ENCODE measurements at places on chromosomes 2 and 18. TPM values are rescaled to one million over a fixed set of nuclear protein-coding genes. Genes with fewer than 3 reads are reported as not detected.

GRCh38 chr18:4394700-4395099 is 60.4 kb downstream of the DLGAP1 start:
- DNase-seq: no peak

DNA sequence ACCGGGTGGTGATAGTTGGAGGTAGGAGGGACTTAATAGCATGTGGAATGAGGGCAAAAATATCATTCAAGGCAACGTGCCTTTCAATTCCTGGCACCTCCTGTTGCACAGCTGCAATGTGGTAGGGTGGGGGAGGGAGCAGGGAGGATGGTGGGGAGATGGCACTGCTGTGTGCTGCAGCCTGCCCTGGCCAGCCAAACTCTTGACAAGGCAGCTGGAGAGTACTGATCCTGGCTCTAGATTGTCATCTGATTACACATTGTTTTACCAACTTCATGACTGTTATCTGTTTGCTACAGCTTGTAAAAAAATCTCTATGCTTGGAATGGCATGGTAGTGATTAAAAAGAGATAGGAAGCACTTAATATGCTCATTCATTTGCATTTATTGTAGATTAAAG is 47.7 kb downstream of the PLCL1 start:
- no peak for DNase-seq

GRCh38 chr2:169344736-169345485 is 17.4 kb downstream of the LRP2 start:
- DNase-seq: no peak

DNA sequence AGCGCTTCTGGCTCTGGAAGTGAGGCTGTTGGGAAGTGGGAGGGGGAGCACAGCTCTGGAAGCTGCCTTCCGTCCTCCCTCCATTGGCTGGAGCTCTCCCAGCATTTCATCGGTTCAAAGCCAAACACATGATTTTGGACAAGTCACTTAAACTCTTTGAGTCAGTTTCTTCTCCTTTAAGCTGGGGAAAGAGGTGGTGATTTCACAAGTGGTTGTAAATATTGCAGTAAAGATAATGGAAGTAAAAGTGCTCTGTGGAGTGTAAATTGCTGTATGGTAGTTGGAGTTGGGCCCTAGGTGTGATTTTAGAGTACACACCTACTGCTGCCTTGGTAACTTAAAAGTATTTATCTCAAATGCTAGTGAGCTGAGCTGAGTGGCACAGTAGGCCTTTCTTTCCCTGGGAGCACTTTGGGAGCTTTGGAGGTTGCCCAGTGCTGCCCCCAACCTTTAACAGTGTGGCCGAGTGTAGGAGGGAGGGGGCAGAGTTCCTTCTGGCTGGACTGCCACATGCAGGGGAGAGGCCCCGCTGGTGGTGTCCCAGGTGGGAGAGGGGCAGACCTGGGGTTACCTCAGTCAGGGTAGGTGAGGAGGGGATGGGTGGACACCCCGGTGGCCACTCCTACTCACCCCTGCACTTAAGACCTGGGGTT is 54.7 kb downstream of the ASAP2 start:
- peak; percentile 56 for DNase-seq

- DNase-seq: no peak
Observed at GRCh38 chr2:29782549-29783458, 138.6 kb downstream of the ALK start.

DNA sequence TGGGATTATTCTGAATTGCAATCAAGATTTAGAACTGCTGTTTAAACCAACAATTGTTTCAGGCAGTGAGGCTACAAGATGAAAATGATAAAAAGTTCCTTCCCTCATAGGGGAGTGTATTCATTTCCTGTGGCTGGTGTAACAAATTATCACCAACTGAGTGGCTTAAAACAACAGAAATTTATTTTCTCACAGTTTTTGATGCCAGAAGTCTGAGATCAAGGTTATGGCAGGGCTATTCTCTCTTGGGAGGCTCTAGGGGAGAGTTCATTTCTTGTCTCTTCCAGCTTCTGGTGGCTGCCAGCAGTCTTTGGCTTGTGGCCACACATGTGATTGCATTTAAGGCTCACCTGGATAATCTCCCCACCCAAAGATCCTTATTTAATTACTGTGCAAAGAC is 290.5 kb upstream of the ZSWIM2 start:
- DNase-seq: no peak

- no peak for DNase-seq
Observed at GRCh38 chr2:177796011-177796410, 276.6 kb downstream of the PDE11A start.

DNA sequence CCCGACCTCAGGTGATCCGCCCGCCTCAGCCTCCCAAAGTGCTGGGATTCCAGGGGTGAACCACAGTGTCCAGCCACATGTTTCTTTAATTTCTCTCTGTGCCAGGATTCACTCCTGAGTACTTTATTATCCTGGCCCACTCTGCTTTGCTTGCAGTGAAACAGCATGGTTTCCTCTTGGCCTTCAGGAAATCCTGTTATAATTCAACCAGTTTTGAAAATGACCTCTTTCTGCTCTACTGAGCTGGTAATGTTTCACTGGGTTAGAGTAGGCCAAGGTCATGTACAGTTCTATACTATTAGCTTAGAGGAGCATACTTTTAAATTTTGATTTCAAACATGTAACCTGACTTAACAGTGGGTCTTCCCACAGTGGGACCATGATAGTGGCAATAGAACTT is 90.6 kb upstream of the PELI1 start:
- DNase-seq: no peak

Gene GPR75
- total RNA-seq: 2.8 TPM

Gene CFC1
- 9.1 TPM for total RNA-seq

DNA sequence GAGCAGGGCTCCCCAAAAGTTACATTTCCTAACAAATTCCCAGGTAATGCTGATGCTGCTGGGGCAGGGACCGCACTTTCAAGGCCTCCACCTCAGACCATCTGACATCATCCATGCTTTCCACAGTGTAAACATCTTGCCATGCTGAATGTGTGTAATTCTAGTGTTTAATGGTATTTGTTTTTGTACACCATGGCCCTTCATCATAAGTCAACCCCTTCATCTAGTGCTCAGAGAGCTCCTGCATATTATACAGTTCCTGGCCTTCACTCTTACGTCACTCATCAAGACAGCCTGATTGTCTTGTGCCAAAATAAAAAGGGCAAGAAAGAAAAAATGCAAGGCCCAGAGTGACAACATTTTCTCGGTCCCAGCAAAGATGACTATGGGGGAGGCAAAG is 77.5 kb upstream of the ZFP36L2 start:
- no peak for DNase-seq

GRCh38 chr2:19838616-19839015 is 63.2 kb downstream of the TTC32 start:
- DNase-seq: no peak

Gene ZSWIM2
- not detected for total RNA-seq

Gene TDRD15
- total RNA-seq: not detected

DNA sequence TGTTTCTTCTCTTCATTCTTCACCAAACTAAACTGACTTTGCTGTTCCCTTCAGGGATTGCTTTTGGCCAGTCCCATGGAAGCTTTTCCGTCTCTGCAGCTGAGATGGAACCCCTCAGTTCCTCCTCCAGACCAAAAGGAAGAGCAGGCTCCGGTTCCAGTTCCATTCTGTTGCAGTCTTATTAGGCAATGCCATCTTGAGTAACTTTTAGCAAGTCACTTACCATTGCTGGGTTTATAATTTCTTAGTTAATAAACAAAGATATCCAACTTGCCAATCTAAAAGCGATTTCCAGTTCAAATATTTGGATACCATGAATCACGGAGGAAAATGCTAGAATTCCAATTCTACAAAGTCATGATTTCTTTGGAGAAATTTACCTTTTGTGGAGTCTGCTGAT is 214.3 kb upstream of the LYPD1 start:
- DNase-seq: no peak

GRCh38 chr2:24929230-24929629 is 9.2 kb upstream of the ADCY3 start:
- DNase-seq: no peak

Gene NTSR2
- total RNA-seq: not detected

DNA sequence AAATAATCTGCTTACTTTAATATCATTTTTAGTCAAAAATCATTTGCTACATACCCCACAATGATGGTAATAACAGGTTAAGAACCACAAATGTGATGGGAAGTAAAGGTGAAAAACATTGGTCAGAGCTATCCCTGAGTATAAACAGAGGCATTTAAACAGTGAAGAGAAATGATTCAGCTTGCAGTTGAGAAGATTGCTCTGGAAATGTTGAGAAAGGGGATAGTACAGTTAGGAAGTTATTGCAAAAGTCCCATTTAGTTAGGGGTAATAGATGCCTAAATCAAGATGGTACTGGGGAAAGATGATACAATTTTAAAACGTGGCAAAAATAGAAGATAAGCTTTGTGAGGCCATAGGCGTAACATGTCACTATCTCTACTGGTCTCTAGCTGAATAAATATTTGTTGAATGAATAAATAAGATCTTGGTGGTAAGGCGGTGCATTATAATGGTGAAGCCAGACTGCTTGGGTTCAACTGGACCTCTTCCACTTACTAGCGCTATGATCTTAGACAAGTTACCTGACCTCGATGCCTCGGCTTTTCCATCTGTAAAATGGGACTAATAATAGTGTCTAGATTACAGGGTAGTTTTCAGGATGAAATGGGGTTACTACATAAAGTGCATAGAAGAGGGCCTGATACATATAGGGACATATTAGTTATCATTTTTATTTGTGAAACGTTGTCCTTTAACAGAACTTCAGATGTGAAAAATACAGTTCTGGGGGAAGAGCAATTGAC is 2.0 kb upstream of the BZW1 start:
- no peak for DNase-seq

DNA sequence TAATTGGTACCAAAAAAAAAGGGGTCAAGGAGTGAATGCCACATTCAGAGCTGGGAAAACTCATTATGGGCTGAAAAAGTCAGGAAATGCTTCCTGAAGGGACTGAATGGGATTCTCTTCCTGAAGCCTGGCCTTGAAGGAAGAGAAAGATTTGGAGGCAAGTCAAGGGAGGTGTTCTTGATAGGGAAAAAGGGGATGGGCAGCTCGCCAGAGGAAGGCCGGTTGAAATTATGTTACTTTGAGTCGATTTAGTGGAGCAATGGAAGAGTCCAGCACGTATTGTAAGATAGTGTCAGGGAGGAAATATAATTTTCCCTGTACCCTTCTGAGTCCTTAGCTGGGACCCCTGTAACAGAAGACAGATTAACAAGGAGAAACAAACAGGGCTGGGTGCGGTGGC is 115.3 kb upstream of the STPG4 start:
- DNase-seq: no peak

DNA sequence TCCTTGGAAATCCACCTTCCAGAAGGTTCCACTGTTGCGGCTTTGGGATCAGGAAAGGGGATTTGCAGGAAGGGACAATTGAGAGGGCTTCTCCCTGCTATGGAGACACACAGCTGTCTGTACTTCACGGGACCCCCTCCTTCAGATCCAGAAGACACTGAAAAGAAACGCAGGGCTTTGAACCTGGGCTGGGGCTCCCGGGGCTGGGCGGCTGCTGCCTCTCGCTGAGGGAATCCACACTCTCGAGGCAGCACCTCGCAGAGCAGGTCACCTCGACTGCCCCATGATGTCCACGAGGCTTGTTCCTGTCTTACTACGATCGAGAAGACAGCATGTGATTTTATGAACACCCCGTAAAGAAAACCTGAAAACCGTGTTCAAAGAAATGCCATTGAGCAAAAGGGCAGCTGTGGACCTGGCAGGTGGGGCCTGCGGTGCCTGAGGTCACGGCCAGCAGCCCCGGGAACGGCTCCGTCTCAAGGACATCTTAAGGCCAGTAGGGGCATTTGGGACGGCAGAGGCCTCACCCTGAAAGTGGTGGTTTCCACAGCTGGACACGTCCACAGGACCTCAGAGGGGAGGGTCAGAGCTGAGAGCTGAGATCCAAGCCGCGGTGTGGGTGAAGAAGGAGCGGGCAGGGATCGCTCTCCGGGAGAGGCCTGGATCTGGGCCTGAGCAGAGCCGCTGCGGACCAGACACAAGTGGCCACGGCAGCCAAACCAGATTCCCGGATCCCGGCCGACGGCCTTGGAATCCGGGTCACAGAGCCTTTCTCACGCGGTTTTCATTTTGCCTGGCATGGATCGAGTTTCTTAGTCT is 165.7 kb downstream of the RTP5 start:
- no peak for DNase-seq

Gene CCBE1
- total RNA-seq: 35.1 TPM

DNA sequence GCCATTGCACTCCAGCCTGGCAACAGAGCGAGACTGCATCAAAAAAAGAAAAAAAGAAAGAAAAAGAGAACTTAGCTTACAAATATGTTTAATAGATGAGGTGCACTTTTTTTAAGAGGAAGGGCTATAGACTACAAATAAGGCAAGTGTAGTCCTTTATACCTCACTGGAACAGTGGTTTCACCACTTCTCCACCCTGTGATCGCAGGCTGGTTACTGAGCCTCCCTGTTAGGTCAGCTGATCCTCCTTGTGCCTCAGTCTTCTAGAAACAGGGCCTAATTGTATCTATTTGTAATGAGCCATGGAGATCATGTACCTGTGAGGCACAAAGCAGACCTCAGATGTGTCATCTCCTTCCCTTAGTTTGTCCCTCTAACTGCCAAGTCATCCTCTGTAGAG is 4.5 kb downstream of the CXCR2 start:
- DNase-seq: no peak

GRCh38 chr2:85557130-85557529 is 4.2 kb downstream of the GGCX start:
- DNase-seq: no peak

- DNase-seq: no peak
Observed at GRCh38 chr2:22134421-22134820, 1010.7 kb downstream of the TDRD15 start.

Gene FZD7
- 31.7 TPM for total RNA-seq

Gene EXOC6B
- 46.0 TPM for total RNA-seq

Gene TPGS2
- 122 TPM for total RNA-seq

Gene ITGA6
- total RNA-seq: 84.7 TPM

GRCh38 chr2:241904011-241904718 is 34.6 kb downstream of the RTP5 start:
- no peak for DNase-seq

- no peak for DNase-seq
Observed at GRCh38 chr2:222835823-222836151, 25.0 kb upstream of the ACSL3 start.

Gene HRH4
- total RNA-seq: 0.54 TPM

DNA sequence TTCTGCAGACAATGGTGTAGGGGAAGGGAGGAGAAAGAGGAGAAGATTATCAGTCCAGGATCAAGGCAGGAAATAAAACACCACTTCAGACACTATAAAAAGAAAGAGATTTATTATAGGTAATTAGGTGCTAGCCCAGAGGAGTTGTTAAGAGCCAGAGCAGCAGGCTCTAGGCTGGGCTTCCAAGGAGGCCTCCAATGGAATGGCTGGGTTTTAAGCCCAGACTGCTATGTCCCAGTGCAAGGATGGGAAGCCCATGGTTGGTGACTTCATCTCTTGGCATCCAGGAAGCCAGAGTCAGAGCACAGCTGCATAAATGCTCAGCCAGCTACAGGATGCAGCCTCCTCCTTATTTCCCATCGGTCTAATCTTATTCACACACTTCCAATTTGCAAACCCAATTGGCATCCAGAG is 95.6 kb downstream of the LAMA3 start:
- peak; percentile 18 for DNase-seq

DNA sequence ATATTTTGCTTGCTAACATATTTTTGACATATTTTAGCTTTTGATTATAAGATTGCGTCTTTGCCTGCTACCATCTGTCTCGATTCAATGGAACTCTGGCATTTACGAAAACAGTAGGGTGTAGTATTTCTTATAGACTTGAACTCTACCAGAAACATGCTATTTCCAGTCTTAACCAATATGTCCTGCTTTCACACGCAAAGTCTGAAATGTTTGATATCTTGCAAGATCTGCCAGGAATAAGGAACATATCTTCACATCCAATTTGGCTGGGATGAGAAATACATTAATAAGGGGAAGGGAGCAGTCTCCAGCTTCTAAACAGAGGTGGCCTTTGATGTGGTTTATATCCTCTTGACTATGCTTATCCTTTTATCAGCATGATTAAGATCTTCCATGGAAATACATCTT is 299.4 kb downstream of the ZNF521 start:
- peak; percentile 68 for DNase-seq

Data from lung (tissue), 17 donors.